ENCODE measurements at places on chromosomes 3 and 15.

- no peak for DNase-seq
Observed at GRCh38 chr3:139839659-139840058, 95.3 kb upstream of the CLSTN2 start.

- no peak for DNase-seq
Observed at GRCh38 chr3:150372722-150373121, 35.4 kb upstream of the TSC22D2 start.

GRCh38 chr3:53833053-53833645 is 13.1 kb downstream of the CHDH start:
- no peak for DNase-seq

DNA sequence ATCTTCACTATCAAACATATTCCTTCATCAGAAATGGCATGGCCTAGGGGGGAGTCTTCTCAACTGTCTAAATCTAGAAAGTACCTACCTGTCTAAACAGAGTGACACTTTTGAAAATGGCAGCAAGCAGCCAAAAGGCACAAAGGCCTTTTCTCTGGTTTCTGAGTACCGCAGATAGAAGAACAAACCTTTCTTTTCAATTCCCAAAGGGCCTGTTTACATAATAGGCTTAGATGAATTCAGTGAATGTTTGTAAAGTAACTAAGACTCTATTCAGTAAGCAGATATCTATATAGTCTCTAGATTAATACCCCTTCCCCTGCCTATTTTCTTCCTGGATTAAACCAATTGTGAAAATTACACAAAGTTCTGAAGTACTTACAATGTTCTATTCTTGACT is 7.1 kb downstream of the MYEF2 start:
- DNase-seq: no peak

DNA sequence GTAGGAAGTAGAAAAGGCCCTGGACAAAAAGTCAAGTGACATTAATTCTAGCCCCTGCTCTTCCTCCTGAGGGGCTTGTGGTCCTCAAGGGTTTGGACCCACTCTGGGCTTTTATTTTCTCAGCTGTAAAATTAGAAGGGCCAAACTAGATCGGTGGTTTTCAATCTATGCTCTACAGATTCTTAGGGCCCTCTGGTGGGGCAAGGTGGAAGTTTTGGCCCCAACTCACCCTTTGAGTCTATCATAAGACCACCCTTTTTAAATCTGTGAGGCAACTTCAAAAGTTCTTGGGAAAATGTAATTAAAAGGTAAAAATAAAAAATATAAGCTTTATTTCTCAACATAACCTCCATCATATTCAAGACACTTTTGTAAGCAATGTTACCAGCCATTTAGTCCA is 25.6 kb upstream of the CFAP161 start:
- peak; percentile 13 for DNase-seq

DNA sequence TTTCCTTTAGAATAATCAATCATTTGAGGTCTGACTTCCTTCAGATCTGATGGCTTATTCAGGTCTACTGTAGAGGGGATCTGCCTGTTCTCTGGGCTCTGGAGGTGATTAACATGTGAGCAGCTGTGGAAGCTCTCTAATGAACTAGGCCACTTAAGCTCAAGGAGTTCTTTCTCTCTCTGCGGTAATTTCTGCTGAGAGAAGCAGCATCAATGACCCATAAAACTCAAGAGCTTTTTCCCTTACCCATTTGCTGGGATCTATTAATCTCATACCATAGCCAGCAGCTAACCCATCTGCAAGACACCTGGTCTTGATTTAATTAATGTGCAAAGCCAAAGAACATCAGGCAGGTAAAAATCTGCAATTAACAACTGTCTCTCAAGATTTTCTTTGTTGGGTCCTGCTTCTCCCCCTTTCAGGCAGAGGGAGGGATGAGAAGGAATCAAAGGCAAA is 73.2 kb upstream of the DLG1 start:
- no peak for DNase-seq

GRCh38 chr3:124395584-124396338 is 334.5 kb upstream of the UMPS start:
- DNase-seq: no peak

- DNase-seq: no peak
Observed at GRCh38 chr15:84819791-84820190, 2.6 kb downstream of the ALPK3 start.

DNA sequence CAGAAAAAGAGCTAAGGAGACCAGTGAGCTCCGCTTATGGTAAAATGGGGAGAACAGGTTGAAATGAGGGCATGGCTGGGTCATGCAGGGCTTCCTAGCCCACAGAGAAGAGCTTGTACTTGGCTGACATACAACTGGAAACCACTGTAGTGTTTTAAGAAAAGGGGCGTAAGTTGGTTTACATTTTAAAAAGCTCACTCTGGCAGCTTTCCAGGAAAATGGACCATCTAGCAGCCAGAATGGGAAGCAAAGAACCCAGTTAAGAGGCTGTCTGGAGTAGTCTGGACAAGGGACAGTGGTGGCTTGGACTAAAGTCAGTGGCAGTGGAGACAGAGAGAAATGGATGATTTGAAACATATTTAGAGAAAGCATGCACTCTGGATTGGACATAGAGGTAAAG is 1.9 kb downstream of the MORC1 start:
- no peak for DNase-seq

DNA sequence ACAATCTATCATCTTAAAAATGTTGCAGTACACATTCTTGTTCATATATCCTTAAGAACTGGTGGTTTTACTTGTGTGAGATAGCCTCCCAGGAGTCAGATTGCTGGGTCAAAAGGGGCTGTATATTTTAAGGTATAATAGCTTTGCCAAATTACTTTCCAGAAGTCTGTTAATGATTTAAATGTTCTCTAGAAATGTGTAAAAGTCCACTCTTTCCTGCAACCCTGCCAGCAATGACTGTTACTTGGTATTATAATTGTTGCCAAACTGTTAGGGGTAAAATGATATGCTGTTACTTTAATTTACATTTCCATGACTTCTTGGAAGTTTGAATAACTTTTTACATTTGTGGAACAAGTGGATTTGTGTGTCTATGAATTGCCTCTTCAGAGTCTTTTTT is 170.8 kb downstream of the SLC9A9 start:
- DNase-seq: no peak

DNA sequence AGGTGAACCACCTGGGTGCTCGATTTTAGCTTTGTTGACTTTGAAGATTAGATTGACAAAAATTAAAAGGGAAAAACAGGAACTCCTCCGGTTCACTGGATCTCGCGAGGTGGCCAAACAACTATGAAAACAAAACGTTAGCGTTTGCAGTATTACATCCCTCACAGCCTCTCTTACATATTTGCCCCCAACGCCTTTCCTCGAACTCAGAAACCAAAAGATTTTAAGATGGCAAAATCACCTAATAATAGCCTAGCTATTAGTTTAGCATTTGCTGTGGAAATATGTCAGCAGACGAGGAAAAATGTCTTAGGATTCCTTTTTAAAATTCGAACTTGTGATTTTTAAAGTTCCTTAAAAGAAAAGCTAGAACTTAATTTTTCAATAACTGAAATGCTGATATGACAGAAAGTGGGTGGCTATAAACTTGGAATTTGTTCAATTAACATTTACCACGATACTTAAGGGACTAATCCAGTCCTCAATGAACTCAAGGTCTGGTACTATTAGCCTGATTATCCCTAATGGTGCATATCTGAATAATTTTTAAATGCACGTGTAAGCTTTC is 491 bp upstream of the SENP7 start:
- DNase-seq: no peak

- no peak for DNase-seq
Observed at GRCh38 chr3:69774029-69774428, 34.8 kb downstream of the MITF start.

- DNase-seq: no peak
Observed at GRCh38 chr3:45985532-45986302, 9.9 kb downstream of the FYCO1 start.

DNA sequence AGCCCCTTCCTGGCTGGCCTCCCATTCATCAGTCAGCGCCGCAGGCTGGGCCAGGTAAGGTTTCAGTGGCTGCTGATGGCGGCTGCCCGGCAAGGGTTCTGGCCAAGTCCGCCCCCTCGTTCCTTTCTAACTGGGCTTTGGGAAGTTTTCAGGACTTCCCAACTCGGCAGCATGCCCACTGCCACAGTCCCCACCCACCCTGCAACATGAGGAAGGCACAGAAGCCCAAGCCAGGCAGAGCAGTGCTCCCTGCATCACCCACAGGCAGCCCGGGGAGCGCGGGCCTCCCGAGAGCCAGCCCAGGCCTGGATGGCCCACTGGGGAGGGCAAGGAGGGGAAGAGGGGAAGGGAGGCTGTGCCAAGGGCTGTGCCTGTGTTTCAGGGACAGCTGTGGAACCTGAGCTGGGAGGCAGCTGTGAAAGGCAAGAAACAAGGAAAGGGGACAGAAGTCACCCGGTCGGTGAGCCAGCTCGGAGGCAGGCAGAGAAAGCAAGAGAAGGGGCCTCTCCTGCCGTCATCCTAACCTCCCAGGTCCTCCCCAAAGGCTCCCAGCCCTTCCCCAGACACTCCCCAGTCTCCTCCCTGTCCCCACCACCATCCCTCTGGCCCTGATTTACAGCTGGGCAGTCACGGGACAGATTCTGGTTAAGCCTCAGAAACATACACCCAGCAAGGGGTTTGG is 73.9 kb downstream of the CPN2 start:
- no peak for DNase-seq

GRCh38 chr3:72065236-72065635 is 280.3 kb upstream of the PROK2 start:
- no peak for DNase-seq

GRCh38 chr15:31049682-31050615 is 51.6 kb downstream of the TRPM1 start:
- no peak for DNase-seq

DNA sequence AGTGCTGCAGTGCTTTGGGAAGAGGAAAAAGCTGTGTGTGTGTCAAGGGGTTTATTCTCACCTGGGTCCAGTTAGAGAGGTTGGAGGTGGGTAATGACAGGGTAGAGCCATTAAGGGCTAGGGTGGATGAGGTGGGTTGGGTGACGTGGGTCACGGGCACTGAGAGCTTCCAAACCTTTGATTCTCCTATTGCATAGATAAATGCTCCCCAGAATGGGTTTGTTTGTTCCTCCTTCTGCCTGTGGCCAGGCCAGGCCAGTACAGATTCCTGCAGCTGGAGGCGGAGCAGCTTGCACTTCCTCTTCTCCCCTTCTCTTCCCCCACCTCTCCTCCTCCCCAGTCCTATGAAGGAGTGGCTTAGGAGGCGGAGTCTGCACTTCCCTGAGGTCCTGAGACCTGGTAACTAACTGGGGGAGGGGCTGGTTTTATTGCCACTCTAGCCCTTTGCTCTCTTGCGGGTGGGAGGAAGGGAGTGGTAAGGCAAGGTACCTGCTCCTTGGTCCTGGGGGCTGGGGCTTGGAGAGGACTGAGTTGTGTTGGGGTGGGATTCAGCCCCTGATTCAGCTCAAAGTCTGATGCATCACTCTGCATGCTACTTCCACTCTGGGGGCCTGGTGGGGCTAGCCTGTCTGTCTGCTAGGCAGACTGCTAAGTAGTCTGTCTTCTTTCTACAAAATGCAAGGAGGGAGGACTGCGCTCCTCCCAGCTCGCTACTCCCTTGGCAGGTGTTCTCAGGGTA is 3.5 kb downstream of the SPINT1 start:
- DNase-seq: no peak

- no peak for DNase-seq
Observed at GRCh38 chr15:88661041-88661700, 22.4 kb downstream of the ISG20 start.

DNA sequence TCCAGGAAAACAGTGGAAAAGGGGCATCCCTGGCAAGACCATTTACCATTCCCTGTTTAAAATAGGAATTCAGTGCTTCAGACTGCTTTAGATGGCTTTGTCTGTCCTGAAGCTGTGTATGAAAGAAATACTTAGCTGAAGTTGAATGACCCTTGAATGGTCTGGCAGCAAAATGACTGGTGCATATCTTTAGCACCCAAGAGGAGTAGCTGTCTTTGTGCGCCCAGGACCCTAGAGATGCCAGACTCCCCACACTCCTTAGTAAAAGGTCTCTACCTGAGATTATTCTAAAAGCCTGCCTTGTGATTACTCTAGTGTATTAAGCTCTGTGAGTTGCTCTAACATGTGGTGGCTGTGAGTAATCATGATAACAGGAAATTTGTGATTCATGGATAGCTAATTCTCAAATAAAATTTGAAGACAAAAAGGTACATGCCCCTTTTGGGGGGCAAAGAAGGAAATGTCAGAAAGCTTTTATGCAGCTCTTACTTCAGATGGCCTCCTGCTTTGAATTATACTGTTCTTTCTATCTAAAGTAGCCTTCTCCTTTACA is 3.2 kb downstream of the MAPKBP1 start:
- no peak for DNase-seq

DNA sequence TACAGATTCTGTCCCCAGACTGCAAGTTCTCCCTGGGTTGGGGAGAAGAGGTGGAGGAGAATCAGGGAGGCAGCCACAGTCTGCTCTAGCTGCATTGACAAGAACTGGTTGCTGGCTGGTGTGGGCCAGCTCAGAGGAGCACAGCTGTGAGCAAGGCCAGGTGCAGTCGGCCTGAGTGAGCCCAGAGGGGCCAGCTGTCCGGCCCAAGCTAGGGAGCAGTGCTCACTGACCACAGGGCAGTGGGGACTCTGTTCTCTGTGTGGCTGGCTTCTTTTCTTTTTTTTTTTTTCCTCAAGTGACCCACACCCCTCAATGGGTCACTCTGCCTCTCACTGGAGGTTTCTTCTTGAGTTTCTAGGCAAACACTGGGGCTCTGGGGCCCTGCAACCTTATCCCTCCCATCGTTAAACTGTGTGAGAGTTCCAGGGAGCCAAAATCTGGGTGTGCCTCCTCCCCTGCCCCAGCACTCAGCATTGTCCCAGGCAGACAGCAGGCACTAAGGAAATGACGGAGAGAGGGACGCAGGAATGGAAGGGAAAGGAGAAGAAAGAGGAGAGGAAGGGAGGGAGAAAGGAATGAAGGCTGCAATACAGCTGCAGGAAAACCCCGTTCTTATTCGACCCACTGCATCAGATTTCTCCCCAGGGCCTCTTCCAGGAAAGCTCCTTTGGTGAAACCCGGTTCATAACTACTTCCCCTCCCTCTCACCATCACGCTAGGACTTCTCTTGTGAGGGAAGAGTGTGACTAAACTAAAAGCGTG is 37.7 kb upstream of the HES1 start:
- DNase-seq: no peak

DNA sequence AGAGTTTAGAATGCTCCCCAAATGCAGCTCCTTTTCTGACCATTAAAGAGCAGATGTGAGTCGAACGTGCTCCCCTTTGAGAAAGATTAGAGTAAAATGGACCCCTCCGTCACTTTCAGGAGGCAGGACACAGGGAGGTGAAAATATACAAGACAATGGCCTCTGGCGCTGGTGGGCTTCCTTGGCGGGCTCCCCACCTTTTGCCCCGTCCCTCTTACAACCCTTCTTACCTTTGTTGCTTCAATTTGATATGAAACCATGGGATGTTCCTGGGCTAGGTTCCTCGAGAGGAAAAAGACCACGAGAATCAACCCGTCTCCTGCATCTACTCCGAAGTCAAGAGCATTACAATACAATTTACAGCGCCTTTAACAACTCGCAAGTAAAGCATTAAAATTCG is 214.2 kb downstream of the MEIS2 start:
- no peak for DNase-seq

DNA sequence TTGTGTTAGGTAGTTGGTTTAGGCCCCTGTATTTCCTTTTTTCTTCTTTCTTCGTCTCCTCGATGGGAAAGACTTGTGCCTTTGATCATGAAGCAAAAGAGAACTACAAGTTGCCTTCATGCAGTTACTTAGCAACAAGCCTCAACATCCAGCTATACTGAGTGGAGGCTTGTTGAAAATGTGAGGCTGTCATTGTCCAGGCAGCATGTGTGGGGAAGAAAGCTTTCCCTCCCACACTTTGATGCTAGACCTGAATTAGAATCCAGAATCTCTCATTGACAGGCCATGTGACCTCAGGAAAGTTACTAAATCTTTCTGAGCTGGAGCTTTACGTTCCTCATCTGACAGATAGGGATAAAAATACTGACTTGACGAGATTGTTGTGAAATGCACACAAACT is 23.7 kb downstream of the IFT122 start:
- no peak for DNase-seq

Measured in stimulated activated CD4-positive, alpha-beta T cell treated with anti-CD3 and anti-CD28 coated beads, Interleukin-4, amount 100 ng/mL, for 1 hour (primary cell).